Adipocyte (in vitro differentiated cells): ENCODE measurements at places on chromosomes 2 and 18.

- no peak for DNase-seq
Measured at GRCh38 chr2:67877301-67877700, 185.5 kb downstream of the C1D start.

GRCh38 chr2:76381624-76382023 is 670.9 kb upstream of the GCFC2 start:
- DNase-seq, result no peak

- DNase-seq, result no peak
Measured at GRCh38 chr2:220064111-220065030, 436.9 kb downstream of the SLC4A3 start.

DNA sequence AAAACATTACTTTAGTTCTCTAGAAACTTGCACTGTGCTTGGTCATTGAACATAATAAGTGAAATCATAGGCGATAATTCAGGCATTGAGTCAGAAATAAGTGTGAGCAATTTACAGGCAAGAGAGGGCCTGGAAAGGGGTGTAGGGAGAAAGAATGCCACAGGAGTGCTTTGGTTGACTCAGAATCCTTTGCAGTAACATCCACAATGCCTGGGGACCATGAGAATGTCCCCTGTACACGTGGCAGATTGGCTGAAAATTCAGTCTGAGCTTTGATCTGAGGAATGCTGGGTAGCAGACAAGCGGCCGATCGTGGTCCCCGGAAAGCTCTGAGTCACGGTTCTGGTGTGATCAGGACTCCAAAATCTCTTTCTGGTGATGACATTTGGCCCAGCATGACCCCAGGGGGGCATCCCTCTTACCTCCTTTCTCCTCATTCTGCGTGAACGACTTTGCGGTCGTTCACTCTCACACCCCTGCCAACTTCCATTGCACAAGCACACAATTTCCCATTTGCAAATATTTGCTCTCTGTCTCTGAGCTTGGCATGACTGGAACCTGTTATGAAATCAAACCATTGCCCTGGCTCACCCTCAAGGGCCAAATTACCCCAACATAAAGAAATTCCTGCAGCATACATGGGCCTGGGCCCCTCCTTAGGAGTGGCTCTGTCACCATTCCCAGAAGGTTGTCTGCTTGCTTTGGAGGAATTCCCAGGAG is 305.0 kb upstream of the EPAS1 start:
- peak; percentile 79 for DNase-seq

DNA sequence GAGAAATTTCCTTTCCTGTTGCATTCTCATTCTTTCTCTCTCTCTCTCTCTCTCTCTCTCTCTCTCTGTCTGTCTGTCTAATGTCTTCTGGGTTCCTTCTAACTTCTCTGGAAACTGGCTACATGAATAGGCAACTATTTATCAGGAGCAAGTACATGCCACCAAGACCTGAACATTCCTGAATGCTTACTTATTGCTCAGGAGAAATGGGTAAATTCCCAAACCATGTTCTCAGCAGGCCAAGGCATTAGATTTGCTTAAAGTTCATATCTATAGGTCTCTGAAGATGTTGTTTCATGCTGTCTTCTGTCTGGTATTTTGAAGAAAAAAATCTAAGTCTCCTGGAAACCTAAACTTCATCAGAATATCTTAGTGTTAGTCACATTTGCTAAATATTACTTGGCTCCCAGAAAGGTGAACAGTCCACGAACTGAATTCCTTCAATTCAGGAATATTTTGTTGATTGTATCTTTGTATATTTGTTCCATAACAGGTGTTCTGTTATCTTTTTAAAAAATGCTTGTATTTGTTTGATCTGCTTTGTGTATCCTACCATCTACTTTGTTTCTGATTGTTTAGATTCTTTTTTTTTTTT is 77.2 kb upstream of the FIGN start:
- no peak for DNase-seq

DNA sequence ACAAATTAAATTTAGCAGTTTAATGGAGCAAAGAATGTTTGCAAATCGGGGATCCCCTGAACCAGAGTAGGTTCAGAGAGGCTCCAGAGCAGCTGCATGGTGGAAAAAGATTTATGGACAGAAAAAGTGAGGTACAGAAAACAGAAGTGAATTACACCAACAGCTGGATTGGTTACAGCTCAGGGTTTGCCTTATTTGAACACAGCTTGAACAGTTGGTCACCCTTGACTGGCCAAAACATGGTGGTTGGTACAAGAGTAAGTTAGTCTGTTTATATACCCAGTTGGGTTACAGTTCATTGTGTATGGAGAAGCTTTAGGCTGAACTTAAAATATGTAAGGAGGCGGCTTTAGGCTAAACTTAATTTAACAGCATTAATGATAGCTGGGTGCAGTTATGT is 5.4 kb upstream of the CDCA7 start:
- no peak for DNase-seq

- DNase-seq, result no peak
Measured at GRCh38 chr2:21261591-21261990, 137.8 kb downstream of the TDRD15 start.

- peak; percentile 56 for DNase-seq
Measured at GRCh38 chr18:2906704-2907549, 60.1 kb downstream of the EMILIN2 start.

GRCh38 chr2:133461484-133461883 is 106.8 kb downstream of the NCKAP5 start:
- no peak for DNase-seq
